ENCODE measurements at places on chromosomes 3 and 15.

GRCh38 chr3:46717447-46718231 is at the start of gene PRSS50:
Gene PRSS50 (minus strand): TSS chr3:46717869. CDS start chr3:46717824, 45 bp downstream.
- no peak for DNase-seq

GRCh38 chr3:137963463-137963862 is 46.5 kb upstream of the CLDN18 start:
- no peak for DNase-seq

- no peak for DNase-seq
Measured at GRCh38 chr3:103617961-103618360, 1183.1 kb downstream of the ZPLD1 start.

GRCh38 chr3:105780107-105780506 is 88.7 kb downstream of the CBLB start:
- DNase-seq = no peak

- no peak for DNase-seq
Measured at GRCh38 chr15:88312941-88313579, 56.5 kb upstream of the NTRK3 start.

- DNase-seq = no peak
Measured at GRCh38 chr3:98343647-98344507, 9.8 kb upstream of the OR5K4 start.

DNA sequence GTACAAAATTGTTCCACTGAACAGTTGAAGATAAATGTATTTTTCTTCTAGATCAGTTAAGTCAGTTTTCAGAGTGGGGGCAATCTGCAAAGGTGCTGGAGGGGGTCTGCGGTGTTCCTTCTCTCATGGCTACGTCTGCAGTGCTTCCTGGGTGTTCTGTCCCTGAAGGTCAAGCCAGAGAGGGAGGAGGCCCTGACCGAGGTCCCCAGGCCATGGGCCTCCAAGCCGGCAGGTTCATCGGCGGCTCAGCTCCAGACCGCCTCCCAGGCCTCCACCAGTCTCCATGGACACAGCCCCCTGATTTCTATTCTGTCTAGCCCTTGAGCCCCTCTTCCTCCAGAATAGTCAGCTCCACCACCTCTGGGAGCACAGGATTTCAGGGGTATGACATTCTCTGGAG is 28.5 kb upstream of the TSEN2 start:
- DNase-seq = no peak

DNA sequence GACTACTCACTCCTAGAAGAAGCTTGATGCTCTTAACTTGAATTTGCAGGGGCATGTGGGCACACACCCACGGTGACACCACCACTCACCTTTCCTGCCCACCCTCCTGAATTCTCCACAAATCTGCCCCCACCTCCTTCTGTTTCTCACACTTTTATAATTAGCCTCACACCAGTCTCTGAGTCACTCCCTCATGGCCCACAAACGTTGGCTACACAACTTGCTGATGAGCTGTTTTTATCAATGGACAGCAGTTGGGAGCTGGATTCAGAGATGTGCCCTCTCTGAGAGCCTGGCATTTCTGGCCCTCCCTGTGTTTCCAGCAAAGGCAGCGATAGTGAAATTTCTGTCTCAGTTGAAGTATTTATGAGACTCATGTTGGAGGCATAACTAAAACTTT is 1.3 kb downstream of the COLQ start:
- no peak for DNase-seq

- DNase-seq = no peak
Measured at GRCh38 chr15:64693134-64693533, 82.3 kb downstream of the RBPMS2 start.

DNA sequence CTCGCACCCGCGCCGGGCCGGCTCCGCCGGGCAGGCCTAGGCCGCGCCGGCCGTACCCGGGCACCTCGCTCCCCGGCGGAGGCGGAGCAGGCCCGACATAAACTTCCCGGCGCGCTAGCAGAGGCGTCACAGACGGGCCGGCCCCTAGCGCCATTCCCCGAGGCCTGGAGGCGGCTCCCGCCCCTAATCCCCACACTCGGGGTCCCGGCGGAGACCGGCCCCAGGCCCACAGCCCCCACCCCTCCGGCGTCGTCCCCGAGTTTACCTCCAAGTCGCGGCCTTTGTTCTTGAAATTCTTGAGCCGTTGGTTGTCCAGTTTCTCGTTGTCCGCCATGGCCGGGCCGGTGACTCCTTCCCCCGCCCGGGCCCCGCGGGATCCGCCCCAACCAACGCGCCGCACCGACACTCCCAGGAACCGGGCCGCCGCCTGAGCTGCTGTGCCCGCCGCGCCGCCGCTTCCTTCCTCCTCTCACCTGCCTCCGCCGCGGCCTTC is 376 bp downstream of the KPNA4 start:
- DNase-seq = no peak

DNA sequence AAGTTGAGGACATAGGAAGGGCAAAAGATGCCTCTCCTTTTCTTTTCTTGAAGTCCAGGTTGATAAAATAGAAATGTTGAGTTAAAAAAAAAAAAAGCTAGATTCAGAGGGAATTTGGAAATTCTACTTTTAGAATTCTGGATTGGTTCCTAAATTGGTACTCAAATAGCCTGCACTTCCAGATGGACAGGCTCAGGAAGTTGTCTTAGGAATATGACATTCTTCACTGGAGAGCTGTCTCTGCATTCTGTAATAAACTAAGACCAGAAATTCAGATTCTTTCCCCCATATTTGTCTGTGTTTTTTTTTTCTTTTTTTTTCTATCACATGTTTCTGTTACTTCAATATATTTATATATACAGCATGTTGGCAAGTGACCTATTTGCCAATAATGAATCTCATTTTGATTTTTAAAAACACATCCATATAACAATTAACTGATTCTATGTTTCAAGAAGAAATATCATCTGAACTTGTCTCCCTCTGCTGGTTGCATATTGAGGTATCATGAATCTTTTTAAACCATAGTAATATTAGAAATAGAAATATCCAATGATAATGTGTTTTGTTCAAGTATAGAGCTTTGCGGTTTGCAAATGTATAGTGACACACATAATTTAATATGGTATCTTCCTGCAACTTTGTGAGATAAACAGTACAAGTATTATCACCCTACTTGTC is 8.5 kb upstream of the LSAMP start:
- no peak for DNase-seq

Data from cortex of kidney (tissue), 1 donor.